ENCODE measurements at places on chromosomes 7 and 10.

DNA sequence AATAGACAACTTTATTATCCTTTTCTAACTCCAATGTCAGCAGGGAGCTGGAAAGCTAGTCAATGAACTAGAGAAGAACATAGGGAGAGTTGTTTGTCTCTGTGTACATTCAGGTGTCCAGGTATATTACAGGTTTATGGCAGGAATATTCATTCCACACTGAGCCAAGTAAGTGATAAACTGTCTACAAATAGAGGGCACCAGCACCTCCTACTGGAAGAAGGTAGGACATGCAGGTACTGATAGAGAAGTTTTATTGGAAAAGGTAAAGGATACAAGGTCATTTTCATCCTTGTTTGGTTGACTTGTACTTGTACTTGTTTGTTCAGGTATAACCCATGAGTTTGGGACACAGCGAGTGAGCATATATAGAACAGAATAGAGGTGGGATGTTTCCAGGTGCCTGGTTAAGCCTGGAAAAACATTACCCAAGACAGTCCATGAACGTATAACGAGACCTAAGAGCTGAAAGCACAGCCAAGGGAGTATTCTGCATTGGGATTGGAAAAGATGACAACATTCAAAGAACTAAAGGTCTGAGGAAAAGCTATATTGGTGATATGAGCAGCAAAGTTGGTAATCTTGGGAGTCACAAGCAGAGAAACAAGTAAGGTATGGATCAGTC is 61.4 kb upstream of the PPP1R3C start:
- no peak for DNase-seq

DNA sequence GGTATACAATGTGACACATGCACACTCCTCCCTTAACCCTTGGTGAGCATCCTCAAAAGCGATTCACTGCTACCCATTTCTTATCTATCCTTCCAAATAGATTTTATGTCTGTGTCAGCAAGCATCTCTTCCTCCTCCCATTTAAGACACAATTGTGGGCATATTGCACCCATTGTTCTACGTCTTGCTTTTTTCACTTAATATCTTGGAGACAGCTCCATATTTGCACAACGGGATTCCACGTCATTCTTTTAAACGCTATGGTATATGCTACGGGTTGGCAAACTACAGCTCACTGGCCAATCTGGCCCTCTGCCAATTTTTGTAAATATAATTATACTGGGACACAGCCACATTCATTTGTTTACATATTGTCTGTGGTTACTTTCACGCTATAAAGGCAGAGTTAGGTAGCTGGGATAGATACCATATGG is 88.6 kb downstream of the RNF216 start:
- no peak for DNase-seq

- DNase-seq, result no peak
These were observed 92.3 kb upstream of the ZNF438 start for GRCh38 chr10:31123946-31124345.

GRCh38 chr7:33764752-33765451 is 140.4 kb upstream of the BMPER start:
- DNase-seq, result no peak

DNA sequence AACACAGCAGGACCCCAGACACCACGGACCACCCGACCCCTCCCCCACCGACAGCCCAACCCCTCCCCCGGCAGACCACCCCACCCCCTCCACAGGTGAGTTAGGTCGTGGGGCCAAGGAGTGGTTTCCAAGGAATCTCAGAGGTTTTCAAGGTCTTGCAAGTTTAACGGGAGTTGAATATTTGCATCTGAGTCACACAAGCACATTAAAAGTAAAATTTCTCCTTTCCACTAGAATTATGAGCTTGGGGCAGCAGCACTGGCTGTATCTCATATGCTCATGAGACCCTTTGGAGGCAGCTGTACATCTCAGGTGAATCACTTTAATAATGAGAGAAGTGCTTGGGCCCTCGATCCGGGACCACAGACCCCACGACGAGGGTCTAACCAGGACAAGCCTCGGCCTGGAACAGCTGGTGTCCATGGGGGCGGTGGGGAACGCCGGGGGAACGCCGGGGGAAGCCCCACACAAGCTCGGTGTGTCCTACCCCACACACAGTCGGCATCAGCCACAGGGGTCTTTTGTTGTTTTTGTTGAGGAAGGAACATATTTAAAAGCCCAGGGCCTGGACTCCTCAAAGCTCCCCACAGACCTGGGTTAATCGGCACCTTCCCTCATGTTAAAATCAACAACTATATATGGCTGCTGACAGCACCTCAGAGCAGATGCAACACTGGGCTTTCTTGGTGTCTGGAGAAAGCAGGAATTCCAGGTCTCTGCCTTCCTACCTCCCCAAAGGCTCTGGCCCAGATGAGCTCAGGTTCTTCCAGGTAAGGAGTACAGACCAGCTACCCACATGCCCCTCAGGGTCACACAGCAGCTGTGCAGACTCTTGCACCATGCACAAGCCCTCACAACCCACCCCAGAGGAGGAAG is 130.3 kb downstream of the DIP2C start:
- no peak for DNase-seq

DNA sequence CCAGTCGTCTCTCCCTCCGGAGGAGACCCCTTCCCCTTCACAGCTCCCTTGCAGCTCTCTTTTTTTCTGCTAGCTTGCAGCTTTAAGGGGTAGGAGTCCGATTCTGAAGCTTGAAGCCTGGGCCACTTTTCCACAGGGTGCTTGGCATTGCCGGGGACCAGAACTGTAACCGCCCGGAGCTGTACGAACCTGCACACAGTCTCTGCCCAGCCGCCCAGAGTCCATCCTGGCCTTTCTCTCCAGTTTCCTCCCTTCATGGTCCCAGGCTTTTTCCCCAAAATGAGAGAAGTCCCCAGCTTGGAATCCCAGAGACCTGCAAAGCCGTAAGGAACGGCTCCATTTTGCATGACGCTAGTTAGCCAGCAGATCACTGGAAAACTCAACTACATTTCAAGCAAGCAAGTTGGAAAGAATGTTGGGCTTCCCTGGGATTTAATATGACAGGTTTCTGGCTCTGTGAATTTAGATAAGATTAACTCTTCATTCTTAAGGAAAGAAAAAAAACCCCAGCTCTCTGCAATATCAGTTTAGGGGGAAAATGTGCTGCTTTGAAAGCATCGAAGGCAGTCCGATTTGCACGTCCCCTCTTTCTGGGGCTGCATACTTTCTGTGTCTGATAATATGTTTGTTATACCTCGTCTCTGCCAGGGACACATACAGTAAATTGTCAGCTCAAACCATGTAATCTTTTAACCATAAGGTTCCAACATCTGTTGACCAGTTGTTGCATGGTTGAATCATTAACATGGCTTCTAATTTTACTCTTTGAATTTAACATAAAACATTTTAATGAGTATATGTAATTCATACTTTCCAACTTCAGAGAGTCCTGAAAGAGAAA is 190.0 kb upstream of the LYZL2 start:
- DNase-seq, result no peak

- no peak for DNase-seq
These were observed 134.1 kb downstream of the TEX36 start for GRCh38 chr10:125548878-125549277.

DNA sequence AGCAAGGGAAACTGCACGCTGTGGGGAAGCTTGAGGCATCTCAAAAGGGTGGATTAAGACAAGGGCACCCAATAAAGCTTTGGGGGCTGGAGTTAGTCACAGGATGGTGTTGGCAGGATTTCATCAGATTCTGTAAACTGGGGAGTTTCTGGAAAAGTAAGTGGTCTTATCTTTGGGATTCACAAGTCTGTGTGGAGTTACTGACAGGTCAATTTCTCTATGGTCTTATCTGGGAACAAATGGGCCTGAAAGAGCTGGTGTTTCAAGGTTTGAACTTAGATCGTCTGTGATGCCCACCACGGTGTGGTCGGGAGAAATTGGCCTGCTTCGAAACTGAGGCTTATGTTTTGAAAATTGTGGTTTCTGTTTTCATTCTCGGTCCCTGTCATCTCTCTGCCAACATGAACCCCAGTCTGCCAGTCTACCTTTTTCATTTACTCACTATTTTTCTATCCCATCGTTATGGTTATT is 23.8 kb upstream of the AOAH start:
- no peak for DNase-seq

GRCh38 chr10:75852851-75853484 is 421.5 kb downstream of the LRMDA start:
- DNase-seq, result no peak

DNA sequence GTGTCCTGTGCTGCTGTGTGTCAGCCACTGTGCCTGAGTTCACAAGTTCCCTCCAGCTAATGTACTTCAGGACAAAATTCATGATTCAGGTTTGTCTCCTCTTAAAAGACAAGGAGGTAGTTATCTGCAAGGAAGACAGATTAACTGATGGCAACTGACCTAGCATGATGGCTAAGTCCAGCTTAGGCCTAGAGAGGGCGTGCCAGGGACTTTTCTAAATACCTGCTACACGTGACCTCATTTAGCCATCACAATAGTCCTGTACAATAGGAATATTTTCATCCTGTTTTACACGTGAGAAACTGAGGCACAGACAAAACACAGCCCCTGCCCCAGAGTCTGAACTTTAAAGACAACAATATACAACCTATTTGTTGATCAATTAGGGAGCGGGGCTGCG is 275.7 kb downstream of the XPNPEP1 start:
- no peak for DNase-seq

DNA sequence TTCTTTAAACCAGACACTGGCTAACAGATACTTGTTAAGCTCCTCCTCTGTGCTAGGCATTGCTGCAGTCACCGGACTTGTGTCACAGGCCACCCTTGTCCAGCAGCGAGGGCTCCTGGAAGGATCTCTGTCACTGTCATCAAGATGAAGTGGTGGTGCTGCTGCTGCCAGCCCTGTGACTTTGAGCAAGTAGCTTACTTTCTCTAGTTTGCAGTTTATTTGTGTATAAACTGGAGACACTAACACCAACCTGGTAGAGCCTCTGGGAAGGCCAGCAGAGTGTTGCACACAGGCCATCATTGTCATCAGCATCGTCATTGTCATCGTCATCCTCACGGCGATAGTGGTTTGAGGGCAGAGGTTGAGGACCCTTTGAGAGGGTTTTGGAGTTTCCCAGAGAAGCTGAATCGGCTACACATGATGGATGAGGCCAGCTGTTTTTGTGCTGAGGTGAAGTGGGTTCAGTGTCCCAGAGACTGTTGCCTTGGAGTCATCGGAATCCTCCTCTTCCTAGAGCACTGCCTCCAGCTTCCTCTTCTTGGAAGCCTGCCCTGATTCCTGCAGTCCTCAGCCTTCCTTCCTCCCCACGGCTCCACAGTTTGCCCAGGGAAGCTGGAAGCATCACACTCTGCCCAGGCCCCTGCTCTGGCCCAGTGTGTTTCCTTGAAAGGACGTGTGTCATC is 128.4 kb downstream of the GRK5 start:
- DNase-seq, result no peak

DNA sequence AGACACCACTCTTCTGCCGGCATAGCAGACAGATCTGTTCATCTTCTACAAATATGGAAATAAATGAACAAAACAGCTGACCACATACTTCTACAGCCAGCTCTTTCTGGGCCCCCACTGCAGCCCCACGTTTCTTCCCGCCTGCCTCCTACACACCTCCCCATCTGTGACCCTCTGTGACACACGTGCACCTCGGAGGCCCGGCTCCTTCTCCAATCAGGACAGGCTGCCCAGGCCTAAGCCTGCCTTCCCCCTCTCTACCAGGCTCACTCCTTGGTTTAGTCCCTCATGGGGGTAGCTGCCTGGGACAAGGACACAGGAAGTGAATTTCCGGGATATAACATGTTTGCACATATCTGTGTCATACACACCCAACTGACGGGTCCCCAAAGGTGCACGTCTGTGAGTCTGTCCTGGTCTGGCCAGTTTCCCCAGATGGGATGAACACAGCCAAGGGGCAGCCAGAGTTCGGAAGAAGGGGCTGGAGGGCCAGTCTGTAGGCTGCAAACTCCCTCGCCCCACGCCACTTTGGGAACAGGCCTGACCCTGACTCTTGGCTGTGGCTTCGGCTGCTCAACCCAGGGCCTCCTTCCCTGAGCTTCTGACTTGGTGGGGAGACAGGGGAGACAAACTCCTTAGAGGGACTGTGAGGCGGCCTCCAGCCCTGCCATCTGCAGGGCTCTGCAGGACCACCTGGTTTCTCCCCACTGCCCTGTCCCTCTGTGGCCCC is 30.3 kb downstream of the PITRM1 start:
- no peak for DNase-seq

DNA sequence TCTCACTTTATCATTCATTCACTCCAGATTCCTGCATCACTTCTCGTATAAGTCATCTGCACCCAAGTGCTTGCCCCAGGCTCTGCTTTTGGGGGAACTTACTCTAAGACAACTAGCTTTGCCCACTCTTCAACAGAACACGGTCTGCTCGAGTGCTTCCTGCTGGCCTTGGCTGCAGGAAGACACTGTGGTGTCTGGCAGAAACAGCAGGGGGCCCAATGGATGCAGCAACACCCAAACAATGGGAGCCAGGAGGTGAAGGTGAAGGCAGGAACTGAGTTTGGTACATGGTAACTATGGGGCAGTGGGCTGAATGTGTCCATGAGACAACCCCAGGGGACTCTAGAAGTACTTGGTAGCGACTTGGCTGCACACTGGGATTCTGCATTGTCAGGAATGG is 344.0 kb downstream of the REEP3 start:
- DNase-seq, result no peak

GRCh38 chr10:100076750-100077149 is 4.9 kb downstream of the CPN1 start:
- DNase-seq, result no peak

GRCh38 chr10:114649217-114649903 is 8.7 kb downstream of the ABLIM1 start:
- no peak for DNase-seq

- DNase-seq, result no peak
These were observed 41.8 kb upstream of the SEMA3A start for GRCh38 chr7:84236398-84236797.

DNA sequence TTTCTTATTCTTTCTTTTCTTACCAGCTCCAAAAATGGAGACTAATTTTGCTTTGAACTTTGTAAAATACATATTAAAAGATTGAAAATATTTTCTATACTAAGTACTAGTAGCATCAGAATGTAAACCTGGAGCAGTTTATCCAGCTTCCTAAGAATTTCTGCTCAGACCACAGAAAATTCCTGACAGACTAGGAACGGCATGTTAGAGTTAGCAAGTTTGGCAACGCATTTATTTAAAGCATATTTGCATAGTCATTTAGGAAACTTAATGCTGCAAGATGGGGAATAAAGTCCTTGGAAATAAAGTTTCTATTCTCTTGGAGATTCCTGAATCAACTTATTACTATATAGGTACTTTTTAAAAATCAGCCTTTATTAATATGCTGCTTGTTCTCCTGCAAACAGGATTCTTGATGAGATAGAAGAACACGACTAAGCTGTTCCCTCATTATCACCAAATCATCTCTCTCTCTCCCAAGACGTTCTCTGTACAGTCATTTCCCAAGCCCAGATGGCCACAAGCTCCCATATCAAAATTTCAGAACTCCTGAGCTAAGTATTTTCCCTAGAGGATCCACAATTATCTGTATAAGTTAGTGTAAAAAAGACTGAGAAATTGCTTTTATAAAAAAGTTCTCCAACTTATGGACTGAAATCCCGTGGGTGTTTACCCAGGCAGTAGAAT is 305.8 kb upstream of the NEBL start:
- no peak for DNase-seq

GRCh38 chr7:22433710-22434460 is 66.1 kb downstream of the STEAP1B start:
- no peak for DNase-seq

- DNase-seq, result no peak
These were observed 133.4 kb upstream of the CSTF2T start for GRCh38 chr10:51832652-51833383.

Measured in activated CD4-positive, alpha-beta T cell treated with anti-CD3 and anti-CD28 coated beads, Interleukin-2, amount 50 U/mL, for 1 hour (primary cell).